Natural killer cell treated with Interleukin-12 subunit alpha and Interleukin-12 subunit beta and Interleukin-15 and Interleukin-18, amount 100 ng/mL, for 72 hours (primary cell): ENCODE measurements at places on chromosomes 5 and 9. TPM values are rescaled to one million over a fixed set of nuclear protein-coding genes. Genes with fewer than 3 reads are reported as not detected.

SPAAR gene
- not detected for total RNA-seq

DNA sequence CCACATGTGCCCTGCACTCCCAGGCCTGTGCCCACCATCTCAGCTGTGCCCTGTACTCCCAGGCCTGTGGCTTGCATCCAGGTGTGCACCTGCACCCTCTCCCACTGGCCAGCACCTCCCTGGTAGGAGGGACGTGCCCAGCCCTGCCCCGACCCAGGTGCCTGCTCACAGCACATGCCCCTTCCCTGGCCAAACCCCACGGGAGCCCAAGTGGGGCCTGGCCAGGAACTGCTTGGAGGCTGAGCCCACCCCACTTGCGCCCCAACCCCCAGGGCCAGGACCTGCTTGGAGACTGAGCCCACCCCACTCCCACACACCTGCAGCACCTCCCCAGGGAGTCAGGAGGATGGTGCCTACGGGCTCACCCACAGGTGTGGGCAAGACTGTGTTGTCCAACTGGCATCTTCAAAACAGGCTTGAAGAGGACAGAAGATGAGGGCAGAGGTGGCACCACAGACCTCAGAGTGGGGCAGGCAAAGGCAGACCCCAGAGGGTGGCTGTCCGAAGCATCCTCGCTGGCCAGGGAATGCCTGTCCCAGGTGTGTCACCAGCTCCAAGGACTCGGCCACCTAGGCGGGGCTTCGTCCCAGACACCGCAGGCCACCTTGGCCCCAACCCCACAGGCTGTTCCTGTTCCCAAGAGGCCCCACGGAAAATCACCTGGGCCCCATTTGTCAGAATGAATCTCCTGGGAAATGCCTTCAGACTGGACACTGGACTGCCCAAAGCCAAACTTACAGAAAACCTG, 10.8 kb downstream of the ZDHHC11B start:
- DNase-seq = no peak

DNA sequence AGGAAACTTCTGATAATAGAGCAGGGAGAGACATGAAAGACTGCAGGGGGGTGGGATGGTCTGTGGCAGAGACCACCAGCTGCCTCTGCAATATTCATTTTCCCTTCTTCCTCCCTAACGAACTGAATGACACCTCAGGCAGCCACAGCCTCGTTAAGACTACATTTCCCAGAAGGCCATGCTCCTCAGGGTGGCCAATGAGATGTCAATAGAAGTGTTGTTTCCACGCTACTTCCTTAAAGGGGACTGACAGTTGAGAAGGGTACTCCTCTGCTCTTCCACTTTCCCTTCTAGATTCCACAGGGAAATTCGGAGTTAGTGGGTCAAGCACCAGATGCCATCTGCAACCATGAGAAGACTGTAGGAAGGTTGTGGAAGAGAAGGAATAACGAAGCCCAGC, 52.0 kb upstream of the DAPK1 start:
- no peak for DNase-seq

GRCh38 chr5:128455841-128456361, 82.1 kb downstream of the FBN2 start:
- no peak for DNase-seq

DNA sequence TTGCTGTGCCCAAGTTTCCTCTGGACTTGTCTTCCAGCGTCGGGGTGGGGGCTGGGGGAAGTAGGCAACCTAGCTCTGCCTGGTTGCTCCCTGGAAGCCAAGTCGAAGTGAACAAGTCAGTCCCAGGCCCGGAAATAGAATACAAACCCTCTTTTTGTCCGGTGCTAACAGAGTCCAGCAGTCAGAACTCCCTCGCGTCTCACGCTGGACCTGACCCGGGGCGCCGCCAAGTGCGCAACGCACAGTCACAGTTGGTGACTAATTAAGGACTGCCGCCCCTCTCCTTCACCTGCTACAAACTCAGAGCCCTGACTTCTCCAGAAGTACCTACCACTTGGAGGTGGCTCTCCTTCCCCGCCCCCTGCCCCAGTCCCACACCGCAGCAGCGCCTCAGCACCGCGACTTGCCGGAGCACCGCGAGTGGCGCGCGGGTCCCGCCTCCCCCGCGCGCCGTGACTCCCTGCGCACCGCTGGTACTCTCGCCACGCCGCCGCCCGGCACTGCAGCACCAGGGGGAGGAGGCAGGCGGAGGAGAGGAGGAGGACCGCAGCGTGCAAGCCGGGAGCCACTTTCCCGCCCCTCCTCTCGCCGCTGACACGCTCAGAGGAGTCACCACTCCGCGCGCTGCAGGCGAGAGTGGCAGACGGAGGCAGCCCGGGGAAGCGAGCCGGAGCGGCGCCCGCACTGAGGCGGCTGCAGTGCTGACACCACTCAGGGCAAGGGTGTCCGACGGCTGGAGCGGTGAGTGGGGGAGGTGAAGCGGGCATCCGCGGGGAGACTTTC, at the start of gene SV2C:
Gene SV2C (plus strand): TSS at position 612 of the 783 bp plus-strand sequence. CDS start 48,368 bp downstream, outside the sequence.
- no peak for DNase-seq

- DNase-seq = no peak
Measured at GRCh38 chr5:122944051-122944450, 92.5 kb downstream of the PPIC start.

GRCh38 chr9:97710356-97711222, 13.4 kb upstream of the XPA start:
- DNase-seq = peak; percentile 72

DNA sequence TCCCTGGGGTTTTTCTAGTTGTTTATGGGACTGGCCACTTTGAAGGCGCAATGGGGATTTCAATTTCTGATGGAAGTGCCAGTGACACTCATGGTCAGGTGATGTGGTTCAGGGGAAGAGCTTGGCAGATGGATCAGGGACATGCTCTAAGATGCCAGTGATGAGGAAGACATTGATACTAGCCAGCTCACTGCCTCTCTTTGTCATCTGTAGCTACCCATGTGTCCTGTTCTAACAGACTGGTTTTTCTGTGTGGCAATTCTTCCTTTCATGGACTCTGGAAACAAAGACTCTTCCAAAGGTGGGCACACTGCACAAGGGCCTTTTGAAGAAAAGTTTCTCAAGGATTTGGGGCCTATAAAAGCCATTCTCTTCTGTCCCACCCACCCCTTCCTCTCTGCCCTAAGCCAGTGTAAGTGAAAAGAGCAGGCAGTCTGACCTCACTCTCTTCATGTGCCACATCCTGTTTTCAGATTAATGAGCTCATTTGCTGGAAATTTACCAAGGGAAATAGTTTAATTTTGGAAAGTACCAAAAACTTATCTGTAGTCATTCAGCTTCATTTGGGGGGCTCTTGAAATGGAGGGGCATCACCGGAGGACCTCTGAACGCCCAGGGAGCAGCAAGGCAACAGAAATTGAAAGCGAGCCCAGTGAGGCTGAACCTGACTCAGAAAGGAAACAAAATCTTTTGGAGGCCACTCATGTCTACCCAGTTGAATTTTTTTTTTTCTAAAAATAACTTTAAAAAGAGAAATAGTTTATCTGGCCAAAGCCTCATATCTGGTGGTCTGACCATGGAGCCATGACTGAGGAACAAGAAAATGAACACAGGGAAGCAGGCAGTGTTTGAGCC, 4.9 kb upstream of the TRAF1 start:
- DNase-seq = peak; percentile 91

DNA sequence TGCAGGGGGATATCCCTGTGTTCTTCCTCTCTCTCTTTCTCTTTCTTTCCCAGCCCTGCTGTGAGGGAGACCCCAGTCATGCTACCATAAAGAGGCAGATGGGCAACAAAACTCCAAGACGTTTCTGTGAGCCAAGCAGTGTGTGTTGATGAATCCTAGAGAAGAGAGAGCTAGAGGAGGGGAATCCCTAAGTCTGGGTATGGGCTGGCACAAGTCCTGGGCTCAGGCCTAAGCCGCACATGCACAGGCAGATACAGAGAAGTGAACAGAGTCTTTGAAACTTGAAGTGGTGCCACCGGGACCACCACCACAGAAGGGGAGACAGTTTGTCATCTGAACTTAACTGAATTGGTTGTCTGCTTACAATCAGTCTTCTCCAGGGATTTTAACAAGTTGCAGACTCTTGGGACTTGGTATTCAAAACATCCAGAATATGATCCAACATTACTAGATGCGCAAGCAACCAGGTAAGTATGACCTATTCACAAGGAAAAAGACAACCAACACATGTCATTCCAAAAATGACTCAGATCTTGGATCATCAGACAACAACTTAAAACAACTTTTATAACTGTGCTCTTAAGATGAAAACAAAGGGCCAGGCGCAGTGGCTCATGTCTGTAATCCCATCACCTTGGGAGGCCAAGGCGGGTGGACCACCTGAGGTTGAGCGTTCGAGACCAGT, 10.4 kb upstream of the FAM120A start:
- no peak for DNase-seq

- DNase-seq = no peak
Measured at GRCh38 chr5:177427211-177427822, 841 bp downstream of the GRK6 start.

- no peak for DNase-seq
Measured at GRCh38 chr9:19022206-19022605, 10.8 kb downstream of the SAXO1 start.

- DNase-seq = no peak
Measured at GRCh38 chr5:78354066-78354670, 6.2 kb upstream of the SCAMP1 start.

GRCh38 chr5:126755593-126755992, 21.3 kb upstream of the LMNB1 start:
- no peak for DNase-seq

KCNIP1 gene
- total RNA-seq = not detected

- no peak for DNase-seq
Measured at GRCh38 chr5:180436936-180437335, 57.2 kb upstream of the CNOT6 start.

DNA sequence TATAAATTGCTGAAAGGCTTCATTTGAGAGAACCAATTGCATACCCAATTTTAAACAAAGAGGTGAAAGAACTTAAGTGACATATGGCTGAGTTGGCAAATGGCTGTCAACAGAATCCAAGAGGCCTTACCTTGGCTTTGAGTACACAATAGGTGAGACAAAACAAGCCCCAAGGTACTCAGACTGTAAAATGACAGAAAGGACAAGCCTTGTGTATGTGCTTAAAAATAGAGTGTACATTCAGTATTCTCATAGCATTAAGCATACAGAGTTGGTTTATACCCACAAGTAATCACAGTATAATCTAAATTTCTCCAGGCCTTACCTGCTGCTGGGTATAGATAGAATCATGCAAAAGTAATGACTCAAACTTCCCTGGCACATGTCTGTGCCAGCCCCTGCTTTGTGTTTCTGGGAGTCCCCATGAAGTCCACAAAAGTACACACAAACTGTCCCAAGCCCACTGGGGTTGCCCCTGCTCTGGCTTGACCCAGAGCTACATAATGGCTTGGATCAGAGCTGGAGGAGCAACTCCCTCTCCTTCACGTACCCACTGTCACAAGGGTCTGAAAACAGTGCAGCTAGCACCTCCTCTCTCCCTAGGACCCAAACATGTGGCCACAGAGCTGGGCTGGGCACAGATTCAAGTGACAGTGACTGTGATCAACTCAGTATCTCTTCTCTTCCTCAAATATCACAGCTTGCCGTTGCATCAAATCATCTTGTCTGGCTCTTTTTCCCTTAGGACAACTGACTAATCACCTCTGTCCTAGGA, 250.8 kb downstream of the ENC1 start:
- DNase-seq = no peak

CDH9 gene
- not detected for total RNA-seq

TGFBI gene
- total RNA-seq = not detected

DNA sequence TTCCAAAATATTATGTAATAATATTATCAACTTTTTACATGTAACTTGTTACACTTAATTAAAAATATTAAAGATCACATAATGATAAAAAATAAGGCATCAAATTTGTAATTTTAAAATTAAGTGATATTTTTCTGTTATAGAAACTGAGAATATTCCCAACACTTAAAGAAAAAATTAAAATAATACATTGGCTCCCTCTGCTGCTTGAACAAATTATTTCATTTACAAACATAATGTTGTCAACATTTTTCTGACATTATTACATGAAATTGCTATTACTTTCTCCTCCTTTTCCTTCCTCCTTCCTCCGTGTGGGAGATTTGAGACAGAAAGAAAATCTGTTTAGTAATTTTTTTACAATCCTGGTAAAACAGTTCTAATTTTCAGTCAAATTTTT, 42.3 kb downstream of the RNF180 start:
- DNase-seq = no peak

POLR3G gene
- total RNA-seq = 9.5 TPM

DNA sequence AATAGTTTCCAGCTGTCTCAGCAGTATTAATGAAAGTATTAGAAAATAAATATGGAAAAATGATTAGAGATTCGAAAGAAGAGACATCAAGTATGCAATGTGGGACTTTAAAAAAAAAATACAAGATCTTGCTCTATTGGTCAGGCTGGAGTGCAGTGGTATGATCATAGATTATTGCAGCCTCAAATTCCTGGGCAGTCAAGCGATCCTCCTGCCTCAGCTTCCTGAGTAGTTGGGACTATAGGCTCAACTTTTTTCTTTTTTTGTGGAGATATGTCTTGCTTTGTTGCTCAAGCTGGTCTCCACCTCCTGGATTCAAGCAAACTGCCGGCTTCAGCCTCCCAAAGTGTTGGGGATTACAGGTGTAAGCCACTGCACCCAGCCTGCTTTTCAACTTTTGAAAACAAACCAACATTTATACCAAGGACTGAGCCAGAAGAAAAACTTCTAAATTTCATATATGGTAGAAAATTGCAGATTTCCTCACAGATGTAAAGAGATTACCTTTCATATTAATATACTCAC, 323.1 kb downstream of the ADGRV1 start:
- no peak for DNase-seq

- DNase-seq = no peak
Measured at GRCh38 chr9:90088434-90088833, 483.6 kb downstream of the GADD45G start.

DNA sequence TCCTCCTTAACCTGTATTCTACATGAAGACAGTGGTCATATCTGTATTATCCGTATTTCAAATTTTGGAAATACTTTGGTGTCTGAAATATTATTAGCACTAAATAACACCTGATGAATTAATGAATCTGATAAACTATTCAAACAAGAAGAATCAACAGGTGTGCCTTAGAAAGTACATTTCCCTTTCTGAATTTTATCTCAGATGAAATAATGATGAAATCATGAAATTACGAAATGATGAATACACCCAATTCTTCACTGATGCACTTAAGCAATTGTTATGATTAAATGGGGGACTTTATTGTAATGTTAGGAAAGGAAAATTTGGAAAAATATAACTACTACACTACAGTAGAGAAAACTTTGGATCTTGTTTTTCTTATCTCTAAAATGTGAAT, 313.6 kb downstream of the HCN1 start:
- no peak for DNase-seq
